ENCODE measurements at places on chromosomes 4 and X.

DNA sequence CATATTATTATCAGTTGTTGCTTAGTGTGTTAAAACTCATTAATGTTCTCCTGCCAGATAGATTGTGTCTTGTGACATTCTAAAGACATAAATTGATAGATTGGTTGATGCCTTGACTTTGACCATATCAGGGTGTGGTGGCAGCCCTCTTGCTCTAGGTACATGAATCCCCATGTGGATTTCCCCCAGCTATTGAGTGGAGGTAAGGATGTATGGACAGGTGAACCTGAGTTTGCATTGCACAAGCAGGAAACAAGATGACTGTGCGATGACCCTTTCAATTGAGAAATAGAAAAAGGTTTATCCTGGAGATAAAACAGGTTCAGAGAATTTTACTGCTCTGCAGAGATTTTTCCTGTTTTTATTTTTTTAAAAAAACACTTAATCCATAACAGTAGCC, 619.2 kb downstream of the SPRY1 start:
- DNase-seq, result no peak

DNA sequence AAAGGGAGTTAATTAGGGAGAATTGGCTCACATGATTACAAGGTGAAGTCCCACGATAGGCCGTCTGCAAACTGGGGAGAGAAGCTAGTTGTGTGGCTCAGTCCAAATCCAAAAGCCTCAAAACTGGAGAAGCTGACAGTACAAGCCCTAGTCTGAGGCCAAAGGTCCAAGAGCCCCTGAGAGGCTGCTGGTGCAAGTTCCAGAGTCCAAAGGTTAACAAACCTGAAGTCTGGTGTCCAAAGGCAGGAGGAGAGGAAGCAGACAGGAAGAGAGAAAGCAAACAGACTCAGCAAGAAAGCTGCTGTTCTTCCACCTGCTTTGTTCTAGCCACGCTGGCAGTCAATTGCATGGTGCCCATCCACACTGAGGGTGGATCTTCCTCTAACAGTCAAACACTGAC, 29.0 kb upstream of the SPACA5B start:
- no peak for DNase-seq

GRCh38 chr4:40918330-40918729, 168.6 kb downstream of the NSUN7 start:
- DNase-seq, result no peak

DNA sequence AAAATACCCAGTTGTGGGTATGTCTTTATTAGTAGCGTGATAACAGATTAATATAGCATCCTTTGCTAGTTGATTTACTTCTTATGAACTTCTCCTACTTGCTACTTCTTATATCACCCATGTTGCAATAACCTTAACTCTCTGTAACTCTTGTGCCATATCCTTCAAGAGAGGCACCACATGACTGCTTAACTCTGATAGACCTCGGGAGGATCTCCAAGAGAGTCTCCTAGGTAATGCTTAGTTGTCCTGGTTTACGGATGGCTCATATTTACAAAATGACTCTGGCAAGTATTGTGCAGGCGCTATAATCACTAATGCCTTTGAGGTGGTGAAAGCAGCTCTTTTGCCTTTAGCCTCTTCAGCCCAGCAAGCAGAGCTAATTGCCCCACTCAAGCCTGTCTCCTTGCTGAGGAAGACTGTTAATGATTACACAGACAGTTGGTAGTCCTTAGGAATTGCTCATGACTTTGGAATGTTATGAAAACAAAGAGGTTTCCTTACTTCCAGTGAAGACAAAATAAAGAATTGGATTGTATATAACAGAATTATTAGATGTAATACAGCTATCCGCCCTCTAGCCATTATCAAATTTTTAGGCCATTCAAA, 1305.8 kb downstream of the PCDH7 start:
- no peak for DNase-seq

DNA sequence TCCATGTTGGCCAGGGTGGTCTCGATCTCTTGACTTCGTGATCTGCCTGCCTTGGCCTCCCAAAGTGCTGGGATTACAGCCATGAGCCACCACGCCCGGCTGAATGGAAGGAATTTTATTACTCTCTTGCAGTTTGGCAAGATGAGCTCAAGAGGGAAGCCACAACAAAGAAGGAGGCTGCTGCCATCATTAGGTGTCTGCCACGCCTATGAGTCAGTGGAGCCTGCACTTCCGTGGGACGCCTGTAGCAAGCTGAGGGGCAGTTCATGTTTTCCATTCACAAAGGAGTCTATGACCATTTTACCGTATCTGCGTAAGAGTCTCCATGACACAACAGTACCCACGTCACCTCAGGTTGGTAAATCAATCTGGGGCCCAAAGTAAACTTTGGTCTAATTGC, 51.2 kb upstream of the CHRNA9 start:
- DNase-seq, result peak; percentile 89

DNA sequence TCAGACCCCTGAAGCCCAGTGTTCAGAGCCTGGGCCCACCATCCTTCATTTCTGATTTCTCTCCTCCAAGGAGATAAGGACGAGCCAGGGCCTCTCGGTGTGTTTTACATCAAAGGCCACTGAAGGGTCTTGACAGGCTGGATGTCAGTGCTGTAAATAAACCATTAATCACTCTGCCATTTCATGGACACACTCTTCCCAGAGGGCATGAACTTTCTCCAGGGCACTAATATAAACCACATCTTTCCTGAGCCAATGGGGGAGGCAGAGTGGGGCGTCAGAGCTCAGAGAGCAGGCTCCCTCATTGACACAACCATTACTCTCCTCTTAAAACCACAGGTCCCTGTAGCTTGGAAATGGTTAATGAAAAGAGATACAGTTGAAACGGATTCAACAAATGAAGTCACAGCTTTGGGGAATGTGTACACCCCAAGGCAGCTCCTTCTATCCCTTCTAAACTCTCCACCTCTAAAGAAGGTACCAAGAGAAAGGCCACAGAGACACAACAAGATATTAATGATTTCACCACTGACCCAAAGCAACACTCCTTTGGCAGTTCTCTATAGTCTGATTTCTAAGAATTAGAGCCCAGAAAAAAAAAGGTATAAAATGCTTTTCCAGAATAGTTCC, 200.6 kb downstream of the CHIC2 start:
- DNase-seq, result no peak

GRCh38 chr4:37438564-37439279, 194.2 kb downstream of the NWD2 start:
- no peak for DNase-seq

- no peak for DNase-seq
Measured at GRCh38 chrX:28981952-28982351, 394.7 kb downstream of the IL1RAPL1 start.

DNA sequence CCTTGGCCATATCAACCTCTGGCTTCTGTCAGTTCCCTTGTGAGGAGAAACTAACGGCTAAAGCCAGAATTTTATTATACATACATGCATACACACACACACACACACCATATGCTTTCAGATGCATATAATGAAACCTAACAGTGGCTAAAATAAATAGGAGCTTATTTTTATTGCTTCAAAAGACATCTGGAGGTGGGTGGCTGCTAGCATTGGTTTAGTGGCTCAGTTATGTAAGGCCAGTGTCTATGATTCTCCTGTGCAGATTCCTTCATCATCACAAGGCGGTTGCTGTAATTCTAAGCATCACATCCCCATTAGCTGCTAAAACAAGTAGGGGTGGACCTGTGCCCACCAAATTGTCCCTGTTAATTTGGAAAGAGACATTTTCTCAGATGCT, 110.8 kb downstream of the MAPK10 start:
- no peak for DNase-seq

DNA sequence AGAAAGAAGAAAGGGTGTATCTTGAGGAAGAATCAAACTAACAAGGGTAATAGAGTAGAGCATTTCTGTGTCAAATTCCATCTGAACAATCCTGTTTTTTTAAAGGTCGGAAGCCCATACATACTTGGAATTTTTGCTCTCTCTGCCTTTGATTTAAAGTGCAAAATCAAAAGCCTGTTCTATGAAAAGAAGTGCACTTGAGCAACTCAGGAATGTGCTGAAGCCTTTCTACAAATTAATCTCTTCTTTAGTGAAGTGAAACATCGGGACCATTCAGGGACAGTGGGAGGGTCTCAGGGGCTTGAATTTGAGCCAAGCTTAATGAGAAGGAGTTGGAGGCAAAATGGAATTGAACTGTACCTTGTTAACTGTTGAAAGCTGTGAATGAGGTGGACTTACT, 1008.5 kb upstream of the LCORL start:
- no peak for DNase-seq

DNA sequence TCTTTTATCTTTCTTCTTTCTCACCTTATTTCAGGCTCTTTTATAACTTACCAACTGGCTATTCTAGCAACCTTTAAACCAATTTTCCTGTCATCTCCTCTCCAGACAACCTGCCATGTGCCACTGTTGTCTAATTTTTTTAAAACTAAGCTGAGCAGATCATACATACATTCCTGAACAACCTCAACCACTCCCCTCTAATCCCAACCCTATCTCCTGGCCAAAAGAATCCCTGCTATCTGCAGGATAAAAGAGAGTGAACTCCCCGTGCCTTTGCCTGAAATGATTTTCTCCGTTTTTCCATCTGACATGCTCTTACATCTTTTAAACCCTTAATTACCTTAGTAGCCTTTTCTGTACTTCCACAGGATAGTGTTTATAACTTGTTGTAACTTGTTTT, 35.5 kb downstream of the DCUN1D4 start:
- no peak for DNase-seq

- no peak for DNase-seq
Measured at GRCh38 chr4:99863-100262, 24.4 kb upstream of the ZNF718 start.

- DNase-seq, result no peak
Measured at GRCh38 chrX:111567542-111568255, 56.3 kb downstream of the SERTM2 start.

DNA sequence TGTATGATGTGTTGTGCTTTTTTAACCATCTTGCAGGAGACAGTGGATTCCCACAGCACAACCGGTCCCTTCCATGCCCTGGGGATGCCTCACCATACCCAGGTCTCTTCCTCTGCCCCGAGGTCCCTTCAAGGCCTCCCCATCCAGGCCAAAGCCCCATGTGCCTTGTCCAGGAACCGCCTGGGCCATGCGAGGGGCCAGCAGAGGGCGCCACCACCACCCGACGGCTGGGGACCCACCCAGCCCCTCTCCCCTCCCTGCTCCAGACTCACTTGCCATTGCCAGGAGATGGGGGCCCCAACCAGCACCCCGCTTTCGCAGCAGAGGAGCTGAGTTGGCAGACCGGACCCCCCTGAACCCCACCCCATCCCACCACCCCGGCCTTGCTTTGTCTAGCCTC, 485.5 kb downstream of the TRAM1L1 start:
- no peak for DNase-seq

GRCh38 chrX:129934952-129935351, 29.0 kb downstream of the UTP14A start:
- no peak for DNase-seq

DNA sequence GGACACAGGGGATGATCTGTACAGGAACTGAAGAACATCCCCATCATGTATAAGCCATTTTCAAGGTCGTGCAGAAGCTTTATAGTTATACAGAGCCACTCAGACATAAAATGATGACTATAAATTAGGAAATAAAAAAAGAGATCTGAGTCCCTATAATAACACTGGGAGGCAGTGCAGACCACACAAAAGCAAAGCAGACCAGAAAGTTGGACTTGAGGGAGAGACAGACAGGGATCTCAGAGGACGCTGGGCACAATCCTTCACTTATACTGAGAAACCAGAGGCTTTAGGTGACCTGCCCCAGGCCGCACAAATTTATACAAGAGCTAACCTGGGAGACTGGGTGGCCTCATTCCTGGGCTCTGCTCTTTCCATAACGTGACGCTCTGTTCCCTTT, 70.5 kb downstream of the HADH start:
- peak; percentile 24 for DNase-seq

DNA sequence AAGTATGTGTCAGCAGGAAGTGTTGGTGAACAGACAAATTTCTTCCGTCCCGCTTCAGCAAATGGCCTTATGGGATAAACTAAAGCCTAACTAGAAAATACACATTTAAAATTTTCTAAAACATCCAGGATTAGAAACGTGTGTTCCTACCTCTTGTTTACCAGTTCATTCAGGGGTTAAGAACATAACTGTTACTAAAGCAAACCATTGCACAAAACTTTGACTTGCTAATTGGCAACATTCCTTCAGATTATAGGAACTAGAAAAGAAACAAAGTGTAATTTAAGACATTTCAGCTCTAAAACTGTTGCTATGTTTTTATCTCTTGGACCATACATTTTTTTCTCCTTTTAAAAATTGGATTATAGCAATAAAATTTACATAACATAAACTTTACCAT, 39.5 kb upstream of the CXCL13 start:
- DNase-seq, result no peak

GRCh38 chrX:142978130-142978684, 47.5 kb upstream of the SPANXN4 start:
- DNase-seq, result no peak

DNA sequence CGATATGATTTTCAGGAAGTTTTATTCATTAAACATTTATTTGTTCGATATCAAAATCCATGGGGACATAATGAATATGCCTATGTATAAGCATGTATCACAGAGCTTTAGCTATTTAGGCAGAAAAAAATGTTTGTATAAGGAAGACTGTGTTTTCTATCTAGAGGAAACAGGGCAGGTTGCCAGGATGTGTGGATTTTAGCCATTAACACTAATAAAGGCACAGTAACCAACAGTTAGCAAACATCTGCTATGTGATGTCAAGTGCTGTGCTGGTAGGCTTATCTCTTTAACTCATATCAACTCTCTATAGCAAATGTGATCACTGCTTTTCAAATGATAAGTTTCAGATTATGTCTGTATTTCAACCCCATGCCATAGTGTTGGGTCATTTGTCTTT, 708.9 kb upstream of the HS3ST1 start:
- DNase-seq, result no peak

- DNase-seq, result no peak
Measured at GRCh38 chr4:6470502-6471306, 1.7 kb downstream of the PPP2R2C start.

DNA sequence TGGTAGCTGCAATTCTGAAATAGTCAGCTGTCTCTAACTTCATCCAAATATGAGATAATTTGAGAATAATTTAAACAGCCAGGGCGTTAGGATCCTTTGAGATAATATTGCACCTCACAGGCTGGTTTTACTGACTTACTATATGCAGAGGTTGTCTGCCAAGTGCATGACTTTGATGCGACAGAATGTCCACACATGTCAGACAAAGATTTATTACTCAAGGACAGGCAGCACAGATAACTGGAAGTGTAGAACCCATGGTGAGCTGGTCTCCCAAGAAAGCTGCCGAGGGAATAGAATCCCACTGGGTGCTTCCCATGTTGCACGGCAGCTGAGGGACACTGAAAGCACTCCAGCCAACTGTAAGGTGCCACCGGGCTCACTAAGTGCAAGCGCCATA, 166.2 kb upstream of the GALNTL6 start:
- no peak for DNase-seq

Measured in CD4-positive, alpha-beta T cell treated with Interleukin-2 at 100 ng/mL for 4 hours (primary cell).